Osteocyte (in vitro differentiated cells): ENCODE measurements at places on chromosomes 3 and 15. TPM values are rescaled to one million over a fixed set of nuclear protein-coding genes. Genes with fewer than 3 reads are reported as not detected.
A peak's percentile ranks its signal among the peaks of the same experiment; 100 is the strongest.

- peaks cover 14% of the 10 kb centered on the region for H3K4me1 ChIP-seq
- H3K27me3 ChIP-seq, result peaks cover 43% of the 10 kb centered on the region
- H3K4me3 ChIP-seq, result peak within 1 kb of the TSS; percentile 74
- H3K27ac ChIP-seq, result peak within 1 kb of the TSS; percentile 36
Observed at GRCh38 chr15:57375827-57376695, at the start of gene CGNL1. TSS of gene CGNL1 (plus strand) at chr15:57376505. CDS start at chr15:57438000, 61,495 bp downstream.

DNA sequence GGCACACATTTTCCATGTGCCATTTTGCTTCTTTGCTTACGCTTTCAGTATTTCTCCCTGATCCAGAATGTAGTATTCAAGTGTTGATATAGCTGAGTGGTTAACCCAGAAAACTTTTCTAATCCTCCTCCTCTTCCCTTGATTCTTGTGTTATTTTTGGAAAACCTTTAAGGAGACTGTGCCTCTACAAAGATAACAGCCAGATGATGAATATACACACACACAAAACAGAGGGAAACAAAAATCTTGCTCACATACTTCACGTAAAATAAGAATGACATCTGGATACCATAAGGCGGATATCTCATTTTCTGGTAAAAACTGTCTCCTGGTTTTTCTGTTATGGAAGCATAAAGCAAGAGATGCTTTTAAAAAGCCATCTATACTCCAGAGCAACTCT lies 295.8 kb upstream of the THBS1 start:
- H3K27me3 ChIP-seq, result no peaks in the 10 kb centered on the region
- peak overlapping the region; percentile 54 for H3K27ac ChIP-seq
- no peak overlapping the region for H3K4me3 ChIP-seq
- no peak for DNase-seq

The IGSF10 gene
- total RNA-seq, result 1.2 and 1.4 TPM in 2 replicates

GRCh38 chr15:93105485-93105884 lies 16.5 kb upstream of the RGMA start:
- DNase-seq, result no peak
- no peaks in the 10 kb centered on the region for H3K4me1 ChIP-seq

- no peaks in the 10 kb centered on the region for H3K36me3 ChIP-seq
- DNase-seq, result no peak
- H3K27ac ChIP-seq, result no peak overlapping the region
- no peak overlapping the region for H3K4me3 ChIP-seq
- no peaks in the 10 kb centered on the region for H3K27me3 ChIP-seq
Observed at GRCh38 chr3:169337500-169338078, 325.9 kb downstream of the MECOM start.

The SH3GL3 gene
- total RNA-seq, result not detected in 2 replicates

DNA sequence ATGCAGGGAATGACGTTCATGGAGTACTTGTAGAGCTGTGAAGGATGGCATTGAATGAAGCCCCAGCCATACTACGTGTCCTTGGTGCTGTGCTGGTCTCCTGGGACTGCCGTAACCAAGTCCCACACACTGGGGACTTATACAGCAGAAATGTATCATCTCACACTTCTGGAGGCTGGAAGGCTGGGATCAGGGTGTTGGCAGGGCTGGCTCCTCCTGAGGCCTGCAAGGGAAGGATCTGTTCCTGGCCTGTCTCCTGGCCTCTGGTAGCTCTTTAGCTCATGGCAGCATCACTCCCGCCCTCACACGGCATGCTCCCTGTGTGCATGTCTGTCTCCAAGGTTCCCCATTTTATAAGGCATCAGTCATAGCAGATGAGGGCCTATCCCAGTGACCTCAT lies 29.5 kb upstream of the GABRG3 start:
- no peak overlapping the region for H3K27ac ChIP-seq
- no peaks in the 10 kb centered on the region for H3K27me3 ChIP-seq
- DNase-seq, result no peak
- H3K36me3 ChIP-seq, result no peaks in the 10 kb centered on the region
- H3K4me1 ChIP-seq, result no peaks in the 10 kb centered on the region

The RUBCN gene
- total RNA-seq, result 30.3 and 30.7 TPM in 2 replicates

DNA sequence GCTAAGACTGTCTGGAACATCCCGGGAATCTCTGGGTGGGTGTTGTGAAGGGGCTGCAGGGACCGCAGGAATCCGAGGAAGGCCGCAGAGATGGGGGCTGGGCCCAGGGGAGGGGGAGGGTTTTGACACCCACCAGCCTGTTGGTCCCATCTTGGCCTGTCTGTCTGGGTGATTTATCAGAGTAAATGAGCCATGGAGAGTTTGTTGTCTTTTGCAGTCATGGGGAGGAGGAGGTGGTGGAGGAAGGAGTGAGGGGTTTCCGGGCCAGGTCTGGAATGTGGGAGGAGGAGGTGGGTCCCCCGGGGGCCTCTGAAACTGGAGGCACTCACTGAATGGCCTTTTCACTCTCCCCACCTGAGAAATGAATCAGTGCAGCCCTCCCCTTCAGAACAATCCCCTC lies 11.5 kb downstream of the SEMA3F start:
- no peak overlapping the region for H3K4me3 ChIP-seq
- no peaks in the 10 kb centered on the region for H3K36me3 ChIP-seq
- H3K27me3 ChIP-seq, result no peaks in the 10 kb centered on the region
- DNase-seq, result no peak
- H3K27ac ChIP-seq, result peak overlapping the region; percentile 68
- H3K4me1 ChIP-seq, result peaks cover 50% of the 10 kb centered on the region

The TEX9 gene
- 2.4 and 4.3 TPM in 2 replicates for total RNA-seq

DNA sequence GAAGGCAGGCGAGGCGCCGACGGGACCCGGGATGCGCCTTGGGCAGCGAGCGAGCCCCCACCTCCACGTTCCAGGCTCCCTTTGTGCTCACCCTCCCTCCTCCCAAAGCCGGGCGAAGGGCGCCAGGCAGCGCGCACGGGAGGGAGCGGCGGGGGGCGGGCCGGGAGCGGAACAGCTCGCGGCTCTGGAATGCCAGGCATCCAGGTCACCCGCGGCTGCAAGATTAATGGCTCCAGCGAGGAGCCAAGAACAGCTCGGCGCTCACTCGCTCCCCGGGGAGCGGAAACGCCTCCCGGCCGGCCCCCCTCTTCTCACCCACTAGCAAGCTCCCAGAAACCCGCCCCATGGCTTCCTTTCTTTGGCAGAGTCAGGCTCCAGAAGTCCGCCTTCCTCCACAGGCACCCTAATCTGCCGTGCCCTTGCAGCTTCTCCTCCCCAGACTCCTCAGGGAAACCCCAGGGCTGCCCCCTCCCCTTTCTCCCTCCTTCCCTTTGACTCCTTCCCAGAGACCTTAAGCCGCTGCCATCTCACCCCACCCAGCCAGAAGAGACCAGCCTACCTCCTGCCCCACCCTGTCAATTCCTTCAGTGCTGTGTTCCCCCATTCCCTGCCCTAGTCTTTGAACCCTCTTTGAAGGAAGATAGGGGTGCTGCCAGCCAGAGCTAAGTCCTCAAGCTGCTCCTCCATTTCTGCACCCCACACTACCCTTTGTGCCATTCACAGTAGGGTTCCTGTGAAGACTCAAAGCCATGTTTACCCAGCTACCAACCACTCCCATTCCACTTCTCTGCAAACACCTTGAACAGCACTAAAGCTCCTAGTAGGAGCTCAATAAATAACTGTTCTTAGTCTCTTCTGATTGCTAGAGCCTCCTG lies 9.9 kb downstream of the AMOTL2 start:
- peaks cover 86% of the 10 kb centered on the region for H3K4me1 ChIP-seq
- peaks cover 55% of the 10 kb centered on the region for H3K36me3 ChIP-seq
- peak; percentile 97 for DNase-seq
- no peaks in the 10 kb centered on the region for H3K27me3 ChIP-seq

The LZTFL1 gene
- total RNA-seq, result 20.2 and 23.0 TPM in 2 replicates

GRCh38 chr3:3664935-3665334 lies 134.3 kb upstream of the LRRN1 start:
- DNase-seq, result no peak
- no peaks in the 10 kb centered on the region for H3K36me3 ChIP-seq

The CPNE9 gene
- total RNA-seq, result 0.26 TPM in 1 of 2 replicates, not detected in the other

- peaks cover 63% of the 10 kb centered on the region for H3K4me1 ChIP-seq
- H3K36me3 ChIP-seq, result no peaks in the 10 kb centered on the region
- peak overlapping the region; percentile 33 for H3K27ac ChIP-seq
- no peaks in the 10 kb centered on the region for H3K27me3 ChIP-seq
Observed at GRCh38 chr3:100107221-100107814, 7.0 kb downstream of the FILIP1L start.

The ABHD6 gene
- total RNA-seq, result 7.4 and 7.8 TPM in 2 replicates

GRCh38 chr3:112745567-112746248 lies 101.0 kb downstream of the CD200R1L start:
- no peak for DNase-seq
- no peak overlapping the region for H3K27ac ChIP-seq
- no peak overlapping the region for H3K4me3 ChIP-seq

The KCNMB3 gene
- 2.6 and 3.2 TPM in 2 replicates for total RNA-seq

The TNFSF10 gene
- total RNA-seq, result not detected in 2 replicates

- peak overlapping the region; percentile 74 for H3K27ac ChIP-seq
- H3K27me3 ChIP-seq, result no peaks in the 10 kb centered on the region
- DNase-seq, result no peak
Observed at GRCh38 chr3:77052051-77052501, 12.2 kb downstream of the ROBO2 start.

- H3K36me3 ChIP-seq, result no peaks in the 10 kb centered on the region
- peaks cover 75% of the 10 kb centered on the region for H3K4me1 ChIP-seq
- peak overlapping the region; percentile 67 for H3K27ac ChIP-seq
- no peak overlapping the region for H3K4me3 ChIP-seq
Observed at GRCh38 chr3:43866529-43867353, 176.0 kb downstream of the ABHD5 start.

- H3K4me1 ChIP-seq, result peaks cover 72% of the 10 kb centered on the region
- H3K4me3 ChIP-seq, result no peak overlapping the region
- DNase-seq, result no peak
- H3K36me3 ChIP-seq, result no peaks in the 10 kb centered on the region
- peak overlapping the region; percentile 29 for H3K27ac ChIP-seq
- no peaks in the 10 kb centered on the region for H3K27me3 ChIP-seq
Observed at GRCh38 chr3:177624528-177625495, 427.5 kb upstream of the TBL1XR1 start.

- peak; percentile 67 for DNase-seq
- no peaks in the 10 kb centered on the region for H3K36me3 ChIP-seq
- no peaks in the 10 kb centered on the region for H3K27me3 ChIP-seq
- peaks cover 3% of the 10 kb centered on the region for H3K4me1 ChIP-seq
Observed at GRCh38 chr3:197590313-197590962, 34.7 kb upstream of the BDH1 start.

The RLBP1 gene
- not detected in 2 replicates for total RNA-seq

The GCNT3 gene
- 0.40 and 0.76 TPM in 2 replicates for total RNA-seq

The GALNT15 gene
- 0.56 and 1.2 TPM in 2 replicates for total RNA-seq

DNA sequence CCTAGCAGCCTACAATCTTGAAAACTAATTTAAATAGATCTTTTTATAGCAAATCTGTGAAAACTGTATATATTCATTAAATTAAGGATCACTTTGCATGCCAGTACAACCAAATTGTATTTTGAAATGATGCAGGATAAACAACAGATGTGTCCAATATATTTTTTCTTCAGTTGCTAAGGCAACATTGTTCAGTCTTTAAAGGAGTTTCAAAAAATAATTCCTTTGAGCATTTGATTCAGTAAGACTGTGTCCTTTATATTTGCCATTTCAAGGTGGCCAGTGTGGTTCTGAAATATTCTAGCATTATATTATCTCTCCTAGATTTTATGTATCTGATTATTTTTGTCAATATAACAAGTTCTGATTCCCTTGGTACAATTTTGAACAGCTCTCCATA lies 254.7 kb downstream of the PLOD2 start:
- H3K36me3 ChIP-seq, result no peaks in the 10 kb centered on the region
- no peak overlapping the region for H3K4me3 ChIP-seq
- no peak overlapping the region for H3K27ac ChIP-seq
- no peaks in the 10 kb centered on the region for H3K4me1 ChIP-seq

The HEG1 gene
- total RNA-seq, result 123 and 129 TPM in 2 replicates

- H3K27ac ChIP-seq, result no peak overlapping the region
- H3K27me3 ChIP-seq, result no peaks in the 10 kb centered on the region
- no peak overlapping the region for H3K4me3 ChIP-seq
- no peak for DNase-seq
- no peaks in the 10 kb centered on the region for H3K36me3 ChIP-seq
Observed at GRCh38 chr3:50655009-50655830, 19.5 kb upstream of the DOCK3 start.

- no peak overlapping the region for H3K4me3 ChIP-seq
- H3K4me1 ChIP-seq, result peaks cover 8% of the 10 kb centered on the region
- peaks cover 3% of the 10 kb centered on the region for H3K27me3 ChIP-seq
- DNase-seq, result no peak
- H3K36me3 ChIP-seq, result no peaks in the 10 kb centered on the region
Observed at GRCh38 chr15:92069308-92070250, 216.1 kb downstream of the SLCO3A1 start.

The HDGFL3 gene
- 93.6 and 101 TPM in 2 replicates for total RNA-seq

DNA sequence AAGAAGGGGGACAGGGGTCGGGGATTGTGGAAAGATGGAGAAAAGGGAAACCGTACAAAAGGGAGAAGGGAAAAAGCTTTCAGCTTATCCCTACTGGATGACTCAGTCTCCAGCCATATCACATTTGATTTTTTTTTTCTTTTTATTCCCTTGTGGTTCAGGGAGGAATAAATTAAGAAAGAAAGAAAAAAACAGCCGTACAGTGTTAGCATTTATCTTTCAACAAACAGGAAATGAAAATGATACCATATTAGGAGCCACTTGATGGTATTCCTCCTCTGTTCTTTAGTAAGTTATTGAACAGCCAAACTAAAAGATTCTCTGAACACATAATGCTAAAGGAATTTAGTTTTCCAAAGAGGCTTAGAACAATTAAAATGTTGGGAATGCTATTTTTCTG lies 594.4 kb downstream of the FOXP1 start:
- H3K27ac ChIP-seq, result peak overlapping the region; percentile 90
- H3K36me3 ChIP-seq, result peaks cover 55% of the 10 kb centered on the region
- DNase-seq, result no peak
- H3K4me1 ChIP-seq, result peaks cover 58% of the 10 kb centered on the region

GRCh38 chr3:150722267-150722666 lies 18.5 kb upstream of the ERICH6 start:
- no peaks in the 10 kb centered on the region for H3K4me1 ChIP-seq
- no peak overlapping the region for H3K27ac ChIP-seq
- H3K27me3 ChIP-seq, result no peaks in the 10 kb centered on the region
- H3K4me3 ChIP-seq, result no peak overlapping the region
- no peaks in the 10 kb centered on the region for H3K36me3 ChIP-seq

DNA sequence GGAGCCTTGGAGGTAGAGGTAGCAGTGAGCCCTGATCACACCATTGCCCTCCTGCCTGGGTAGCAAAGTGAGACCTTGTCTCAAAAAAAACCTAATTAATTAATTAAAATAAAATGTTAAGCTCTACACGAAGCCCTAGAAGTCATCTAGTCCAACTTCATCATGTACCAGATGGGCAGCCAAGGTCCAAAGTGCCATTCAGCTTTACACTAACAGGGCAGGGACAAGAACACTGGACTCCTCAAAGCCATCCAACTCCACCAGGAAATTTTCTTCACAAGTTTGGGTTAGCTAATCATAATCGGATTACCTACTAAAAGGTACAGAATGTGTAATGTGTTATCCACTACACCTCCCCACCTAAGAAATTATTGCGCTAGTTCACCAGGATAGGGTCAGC lies 48.8 kb downstream of the WWTR1 start:
- no peak overlapping the region for H3K4me3 ChIP-seq
- no peak overlapping the region for H3K27ac ChIP-seq
- no peak for DNase-seq
- no peaks in the 10 kb centered on the region for H3K27me3 ChIP-seq
- peaks cover 18% of the 10 kb centered on the region for H3K36me3 ChIP-seq

The COL6A5 gene
- total RNA-seq, result not detected in 2 replicates

The MST1R gene
- 1.1 and 1.8 TPM in 2 replicates for total RNA-seq
